ENCODE measurements at places on chromosomes 2 and 18. TPM values are rescaled to one million over a fixed set of nuclear protein-coding genes. Genes with fewer than 3 reads are reported as not detected.

DNA sequence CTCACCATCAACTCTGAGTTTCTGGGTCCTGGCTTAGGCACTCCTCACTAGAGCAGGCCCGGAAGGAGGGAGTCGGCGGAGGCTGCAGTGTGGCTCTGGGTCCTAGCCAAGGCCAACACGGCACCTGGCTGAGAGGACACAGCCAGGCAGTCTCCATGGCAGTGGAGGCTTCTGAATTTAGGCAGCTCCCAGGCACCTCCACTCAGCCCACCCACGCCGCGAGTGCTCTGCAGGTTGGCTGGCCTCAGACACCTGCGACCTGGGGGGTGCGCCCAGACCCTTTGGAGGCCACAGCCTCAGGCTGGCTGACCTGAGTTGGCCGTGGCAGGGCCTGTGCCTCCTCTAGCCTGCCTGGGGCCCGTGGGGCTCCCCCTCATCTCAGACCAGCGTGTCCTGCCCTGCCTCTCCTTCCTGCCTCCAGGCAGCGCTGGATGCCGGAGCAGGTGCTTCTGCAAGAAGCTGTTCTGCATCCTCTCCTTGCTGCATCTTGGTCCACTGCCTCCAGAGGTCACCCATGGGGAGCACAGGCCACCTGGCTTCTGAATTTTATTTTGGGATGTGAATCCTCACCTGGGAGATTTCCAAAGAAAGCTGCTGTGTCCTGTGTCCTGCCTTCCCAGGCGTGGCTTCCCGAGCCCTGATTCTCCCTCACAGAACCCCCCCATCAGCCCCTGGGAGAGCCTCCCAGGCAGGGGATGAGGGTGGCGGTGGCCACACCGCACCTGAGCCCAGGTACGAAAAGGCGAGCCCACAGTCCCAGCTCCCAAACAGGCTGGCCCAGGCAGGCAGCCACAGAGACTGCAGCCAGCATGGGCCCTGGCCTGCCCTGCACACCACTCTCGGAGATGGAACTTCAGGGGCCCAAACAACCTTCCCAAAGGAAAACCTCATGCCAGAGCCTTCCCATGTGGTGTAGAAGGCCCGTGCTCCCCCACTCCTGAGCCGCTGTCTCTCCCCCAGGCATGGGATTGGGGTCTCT, 23.4 kb downstream of the AQP12A start:
- DNase-seq: no peak

DNA sequence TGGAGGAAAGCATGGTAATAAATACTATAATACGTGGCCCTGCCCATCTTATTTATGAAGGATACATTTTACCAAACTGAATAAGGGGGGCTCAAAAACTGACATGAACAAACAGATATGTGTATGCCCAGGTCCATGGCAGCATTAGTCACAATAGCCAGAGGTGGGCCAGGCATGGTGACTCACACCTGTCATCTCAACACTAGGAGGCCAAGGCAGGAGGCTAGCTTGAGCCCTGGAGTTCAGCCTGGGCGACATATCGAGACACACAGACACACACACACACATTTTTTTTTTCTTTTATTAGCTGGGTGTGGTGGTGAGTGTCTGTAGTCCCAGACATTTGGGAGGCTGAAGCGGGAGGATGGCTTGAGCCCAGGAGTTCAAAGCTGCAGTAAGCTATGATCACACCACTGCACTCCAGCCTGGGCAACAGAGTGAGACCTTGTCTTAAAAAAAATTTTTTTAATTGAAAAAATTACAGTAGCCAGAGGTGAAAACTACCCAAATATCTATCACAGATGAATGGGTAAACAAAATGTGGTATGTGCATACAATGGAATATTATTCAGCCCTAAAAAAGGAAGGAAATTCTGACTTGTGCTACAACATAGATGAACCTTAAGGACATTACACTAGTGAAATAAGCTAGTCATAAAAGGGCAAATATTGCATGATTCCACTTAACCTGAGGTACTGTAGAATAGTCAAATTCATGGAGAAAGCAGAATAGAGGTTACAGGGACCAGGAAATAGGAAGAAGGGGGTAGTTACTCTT, 8.0 kb downstream of the ATP8B1 start:
- no peak for DNase-seq

- no peak for DNase-seq
Measured at GRCh38 chr2:219596954-219597551, 604 bp upstream of the STK11IP start.

GRCh38 chr2:55965966-55966365, 42.4 kb upstream of the EFEMP1 start:
- no peak for DNase-seq

- DNase-seq: no peak
Measured at GRCh38 chr2:145987793-145988192, 1467.9 kb upstream of the ZEB2 start.

DNA sequence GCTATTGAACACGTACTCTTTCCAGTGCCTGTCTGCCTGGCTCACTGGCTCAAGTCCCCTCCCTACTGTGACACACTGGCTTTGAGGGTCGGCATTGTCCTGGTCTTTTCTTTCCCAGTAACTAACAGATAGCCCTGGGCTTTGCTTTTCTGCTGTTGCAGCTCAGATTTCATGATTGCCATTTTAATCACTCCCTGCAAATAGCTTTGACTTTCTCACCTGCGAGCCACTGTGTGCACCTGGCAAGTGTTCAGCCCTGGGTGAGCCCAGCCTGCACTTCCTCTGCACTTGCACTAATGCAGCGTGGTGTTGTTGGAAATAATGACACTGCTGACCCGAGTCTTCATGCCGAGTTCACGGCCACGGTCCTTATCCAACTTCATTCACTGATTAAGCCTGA, 52.9 kb downstream of the DCDC2C start:
- DNase-seq: peak; percentile 56

DNA sequence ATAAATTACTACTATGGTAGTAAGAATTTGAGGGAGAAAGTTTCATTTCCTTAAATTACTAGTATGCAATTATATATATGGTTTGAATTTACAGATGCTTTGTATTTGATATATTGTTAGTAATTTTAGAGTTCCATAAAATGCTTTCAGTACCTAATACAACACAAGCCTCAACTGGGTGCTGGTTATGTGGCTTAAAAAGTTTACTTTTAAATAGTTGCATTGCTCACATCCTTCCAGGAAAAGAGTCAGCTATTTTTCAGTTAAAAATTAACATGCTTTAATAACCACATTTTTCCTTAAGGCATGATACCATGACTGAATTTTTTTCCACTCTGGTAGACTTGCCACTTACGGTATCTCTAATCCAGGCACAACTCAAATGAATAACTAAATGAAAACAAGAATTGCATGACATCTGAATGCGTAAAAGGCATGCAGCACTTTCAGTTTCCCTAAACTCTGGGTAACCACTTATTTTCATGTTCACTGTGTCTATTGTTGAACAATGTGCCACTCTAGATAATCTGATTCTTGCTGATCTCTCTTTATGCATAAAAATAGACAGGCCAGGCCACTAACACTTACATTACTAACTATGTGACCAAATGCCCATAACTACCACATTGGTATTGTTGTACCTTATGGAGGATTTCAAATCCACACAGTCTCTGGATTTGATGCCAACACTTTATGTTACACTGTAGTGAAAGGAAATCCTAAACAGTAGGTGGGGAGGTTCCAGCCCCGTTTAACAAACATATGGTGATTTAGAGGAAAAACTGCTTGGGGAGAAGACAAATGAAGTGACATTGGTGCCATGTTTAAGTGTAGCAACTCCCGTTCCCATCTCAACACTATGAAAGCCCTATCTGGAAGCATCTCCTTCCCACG, 35.5 kb upstream of the SLC35F5 start:
- DNase-seq: no peak

DNA sequence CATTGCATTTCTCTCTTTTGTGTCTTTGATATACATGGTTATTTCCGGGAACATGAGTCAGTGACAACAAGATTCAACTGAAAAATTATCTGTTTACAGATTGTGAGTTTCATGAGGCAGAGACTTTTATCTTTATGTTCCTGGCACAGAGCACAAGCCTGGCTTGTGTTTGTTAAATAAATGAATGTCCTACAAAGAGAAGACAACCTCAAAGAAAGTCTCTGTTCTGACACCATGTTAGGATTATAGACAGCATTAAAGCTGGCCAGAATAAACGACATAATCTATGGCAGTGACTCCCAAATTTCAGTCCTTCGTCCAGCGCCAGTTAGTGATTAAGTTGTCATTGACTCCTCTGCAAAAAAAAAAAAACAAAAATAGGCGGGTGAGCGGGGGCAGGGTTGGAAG, 97.4 kb upstream of the DNAJC10 start:
- no peak for DNase-seq

GRCh38 chr2:219104107-219105035, 43.6 kb upstream of the IHH start:
- DNase-seq: no peak

GRCh38 chr2:176139661-176140512, 10.4 kb downstream of the HOXD8 start:
- DNase-seq: no peak

GRCh38 chr2:143622106-143622505, 492.9 kb downstream of the ARHGAP15 start:
- no peak for DNase-seq

- DNase-seq: no peak
Measured at GRCh38 chr2:219457784-219458369, 23.2 kb downstream of the SPEG start.

GRCh38 chr2:10374362-10374943, 71.7 kb downstream of the HPCAL1 start:
- no peak for DNase-seq

GRCh38 chr2:10678225-10678624, 11.6 kb downstream of the NOL10 start:
- no peak for DNase-seq

DNA sequence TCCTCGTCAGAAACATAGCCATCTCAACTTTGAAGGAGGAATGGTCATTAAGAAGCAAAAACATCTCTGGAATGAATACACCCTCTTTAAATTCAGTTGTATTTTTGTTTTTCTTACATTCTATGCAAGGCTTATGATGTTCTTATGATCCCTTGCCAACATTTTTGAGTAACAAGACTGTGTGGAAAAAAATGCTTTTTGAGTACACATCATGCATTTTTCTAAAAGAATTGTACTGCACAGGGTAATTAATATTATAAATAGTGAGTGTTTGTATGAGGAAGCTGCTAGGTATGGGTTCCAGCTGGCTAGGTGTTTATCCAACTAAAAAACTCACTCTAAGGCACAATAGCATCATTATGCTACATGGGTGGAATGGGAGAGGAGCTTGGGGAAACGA, 59.0 kb upstream of the SPATS2L start:
- no peak for DNase-seq

- DNase-seq: no peak
Measured at GRCh38 chr2:2742726-2743125, 411.7 kb upstream of the MYT1L start.

DNA sequence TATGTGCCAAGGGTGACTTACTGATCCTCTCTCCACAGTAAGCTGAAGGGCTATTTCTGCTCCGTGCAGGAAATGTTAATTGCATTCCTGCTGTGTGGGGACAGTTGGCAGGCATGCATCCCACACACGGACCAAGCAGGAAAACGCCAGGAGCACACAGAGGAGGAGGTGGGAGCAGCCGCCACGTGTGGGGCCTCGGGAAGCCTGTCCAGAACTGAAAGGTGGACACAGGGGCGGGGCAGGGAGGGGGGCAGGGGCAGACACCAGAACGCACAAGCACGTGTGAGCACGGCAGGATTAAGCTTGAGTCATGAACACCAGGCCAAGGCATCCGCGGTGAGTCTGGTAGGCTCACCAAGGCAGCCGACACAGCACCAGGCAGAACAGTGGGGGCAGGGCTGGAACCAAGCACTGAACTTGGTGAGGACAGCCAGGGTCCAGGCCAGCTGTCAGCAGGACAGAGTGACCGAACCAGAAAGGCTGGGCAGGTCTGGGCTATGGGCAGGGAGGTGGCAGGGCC, 177.1 kb downstream of the EIPR1 start:
- no peak for DNase-seq

- DNase-seq: no peak
Measured at GRCh38 chr18:30713299-30713698, 329.2 kb downstream of the DSC3 start.

DNA sequence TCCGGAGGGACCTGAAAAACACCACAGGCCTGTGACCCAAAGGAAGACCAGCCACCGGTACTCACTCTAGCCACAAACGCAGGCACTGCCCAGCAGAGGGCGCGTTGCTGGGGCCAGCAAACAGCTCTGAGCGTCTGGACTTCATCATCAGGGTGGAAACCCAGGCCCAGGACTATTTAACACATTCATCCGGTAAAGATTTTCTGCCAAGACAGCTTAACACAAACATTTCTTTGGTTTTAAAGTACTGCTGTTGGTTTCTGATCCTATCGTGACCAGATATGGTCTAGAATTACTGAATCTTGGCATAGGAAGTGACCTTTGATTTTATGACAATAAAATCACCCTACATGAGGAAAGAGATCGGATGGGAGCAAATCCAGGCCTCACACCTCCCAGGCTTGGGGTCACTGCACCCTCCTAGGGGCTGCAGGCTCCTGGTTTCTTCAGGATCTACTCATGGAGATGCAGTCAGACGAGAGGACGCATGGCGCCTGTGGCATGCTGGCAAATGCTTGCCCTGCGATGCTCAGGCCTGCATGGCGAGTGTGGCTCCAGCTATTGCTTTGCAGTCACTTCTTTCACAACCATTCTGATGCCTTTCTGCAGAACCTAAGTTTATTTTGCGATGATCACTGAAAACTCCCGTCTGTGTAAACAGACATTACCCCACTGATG, 130.4 kb downstream of the COL4A4 start:
- no peak for DNase-seq

DNA sequence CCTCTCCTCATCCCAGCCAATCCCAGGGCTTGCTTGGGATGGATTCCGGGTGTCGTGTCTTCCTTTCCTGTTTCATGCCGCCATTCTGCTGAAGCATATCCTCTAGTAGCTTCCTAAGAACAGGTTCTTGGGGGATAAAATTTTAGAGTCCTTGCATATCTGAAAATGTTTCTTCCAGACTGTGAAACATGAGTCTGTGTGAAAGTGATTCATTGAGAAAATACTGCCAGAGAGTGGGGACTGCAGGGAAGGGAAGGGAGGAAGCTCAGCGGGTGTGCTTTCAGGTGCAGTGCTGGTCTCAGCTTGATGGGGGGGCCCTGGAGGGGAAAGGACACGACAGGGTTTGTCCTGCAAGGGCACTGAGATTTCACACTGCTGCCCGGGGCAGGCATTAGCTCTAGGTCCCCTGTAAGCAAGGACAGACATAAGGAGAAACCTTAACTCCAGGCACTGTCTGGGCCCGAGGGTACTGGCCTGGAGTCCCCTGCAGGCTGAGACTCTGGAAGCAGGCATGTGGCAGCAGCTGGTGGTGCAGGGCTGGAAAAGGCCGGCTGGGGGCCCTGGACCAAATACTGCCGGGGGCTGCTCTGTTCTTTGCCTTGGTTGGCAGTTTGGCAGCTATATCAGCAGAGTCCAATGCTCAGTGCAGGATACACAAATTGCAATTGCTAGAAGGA, 97.6 kb upstream of the HS6ST1 start:
- DNase-seq: peak; percentile 76

The SPHKAP gene
- 0.13 TPM for total RNA-seq

The PIEZO2 gene
- 0.30 TPM for total RNA-seq

The NAT8 gene
- total RNA-seq: not detected

The PLA2R1 gene
- 24.4 TPM for total RNA-seq

The ACAA2 gene
- 38.4 TPM for total RNA-seq

The GYPC gene
- 16.9 TPM for total RNA-seq

The IL1RN gene
- 178 TPM for total RNA-seq

The MYO7B gene
- 13.0 TPM for total RNA-seq
